Activated CD4-positive, alpha-beta T cell treated with anti-CD3 and anti-CD28 coated beads for 24 hours (primary cell): ENCODE measurements at places on chromosomes 6 and 20.
A peak's percentile ranks its signal among the peaks of the same experiment; 100 is the strongest.

GRCh38 chr6:18215436-18215835 is 48.9 kb downstream of the DEK start:
- DNase-seq: no peak

DNA sequence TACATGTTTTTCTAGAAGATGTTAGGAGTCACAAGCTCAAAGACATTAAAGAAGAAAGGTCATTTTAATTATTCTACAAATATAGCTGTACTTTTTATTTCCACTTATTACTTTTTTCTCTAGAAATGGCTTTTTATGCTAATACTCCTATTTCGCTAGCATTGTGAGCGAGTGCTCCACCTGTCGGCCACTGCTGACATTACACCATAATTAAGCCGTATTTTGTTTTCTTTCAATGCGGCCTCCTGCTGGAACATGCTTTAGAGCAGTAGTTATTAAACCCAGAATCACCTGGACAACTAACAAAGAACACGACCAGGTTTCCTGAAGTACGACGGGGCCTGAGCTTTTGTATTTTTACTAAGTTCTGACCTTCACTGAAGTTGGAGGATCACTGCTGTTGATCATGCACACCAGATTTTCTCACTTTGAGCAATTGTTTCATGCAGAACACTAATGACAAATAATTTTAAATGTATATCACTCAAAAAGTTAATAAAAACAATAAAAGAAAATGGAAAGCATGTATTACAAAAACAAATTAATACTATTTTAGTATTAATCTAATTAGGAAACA is 74.1 kb upstream of the PAK5 start:
- DNase-seq: peak; percentile 10

GRCh38 chr20:48205786-48206185 is 420.5 kb upstream of the SULF2 start:
- no peak for DNase-seq

GRCh38 chr6:2196079-2196679 is 49.2 kb downstream of the GMDS start:
- DNase-seq: no peak

DNA sequence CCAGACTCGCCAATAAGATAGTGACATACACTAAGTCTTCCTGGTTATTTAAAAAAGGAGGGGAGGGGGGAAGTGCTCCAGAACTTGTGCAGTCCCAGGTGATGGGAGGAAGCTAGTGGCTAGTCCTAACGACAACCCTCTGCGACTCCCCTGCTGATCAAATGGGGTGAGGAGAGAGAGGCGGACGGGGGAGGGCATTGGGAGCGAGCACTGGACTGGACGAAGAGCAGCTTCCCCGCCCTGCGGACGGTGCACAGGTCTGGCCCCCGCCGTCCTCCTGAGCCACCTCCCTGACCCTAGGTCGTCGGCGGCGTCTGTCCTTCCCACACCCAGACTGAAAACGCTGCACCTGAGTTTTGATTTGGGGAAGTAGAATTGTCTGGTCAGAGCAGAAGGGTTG is 2.2 kb upstream of the OLIG3 start:
- no peak for DNase-seq

DNA sequence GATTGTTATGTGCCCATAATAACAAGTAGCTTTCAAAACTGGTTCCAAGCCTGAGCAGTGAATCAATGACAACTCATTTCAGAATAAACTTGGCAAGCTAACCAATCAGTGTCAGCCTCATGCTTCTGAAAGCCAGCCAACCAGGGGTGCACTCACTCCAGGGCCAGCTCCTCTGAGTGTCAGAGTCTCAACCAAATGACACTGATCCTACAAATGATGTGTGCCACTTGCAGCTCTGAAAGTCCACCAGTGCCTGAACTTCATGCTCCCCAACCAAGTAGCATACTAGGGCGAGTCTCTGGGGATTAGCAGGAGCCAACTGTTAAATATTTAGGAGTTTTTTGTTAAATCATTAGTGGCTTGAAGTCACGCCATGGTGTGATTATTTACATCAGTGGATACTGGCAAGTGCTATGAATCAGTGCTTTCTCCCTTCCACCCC is 4.5 kb downstream of the IYD start:
- no peak for DNase-seq

DNA sequence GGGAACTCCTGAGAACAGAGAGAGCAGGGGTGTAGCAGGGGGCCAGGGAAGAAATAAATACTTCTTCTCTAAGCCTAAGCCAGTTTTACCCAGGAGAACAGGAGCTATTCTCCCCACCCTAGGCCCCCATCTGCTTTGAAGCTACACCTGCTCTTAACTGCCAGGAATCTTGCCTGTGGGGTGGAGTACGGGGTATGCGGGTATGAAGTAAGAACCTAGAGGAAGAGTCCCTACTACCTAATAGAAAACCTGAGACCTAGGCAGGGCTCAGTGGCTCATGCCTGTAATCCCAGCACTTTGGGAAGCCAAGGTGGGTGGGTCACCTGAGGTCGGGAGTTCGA is 1.5 kb downstream of the SLC29A1 start:
- DNase-seq: no peak

- peak; percentile 21 for DNase-seq
These were observed 6.5 kb downstream of the TGM6 start for GRCh38 chr20:2387180-2387577.

DNA sequence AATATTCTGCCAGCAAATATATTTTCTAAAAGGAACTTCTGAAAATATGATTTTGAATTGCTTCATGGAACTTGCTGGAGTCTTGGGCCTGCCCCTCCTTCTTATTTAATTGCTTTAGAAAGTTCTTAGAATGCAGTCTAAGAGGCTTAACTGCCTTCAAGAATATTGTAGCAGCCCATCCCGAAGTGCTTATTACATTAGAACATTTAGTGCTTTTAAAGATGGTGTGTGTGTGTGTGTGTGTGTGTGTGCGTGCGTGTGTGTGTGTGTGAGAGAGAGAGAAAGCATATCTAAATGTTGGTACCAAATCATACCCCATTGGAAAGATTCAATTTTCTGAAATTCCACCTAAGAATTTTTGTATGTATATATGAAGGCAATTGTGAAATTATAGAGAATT is 193.5 kb downstream of the SLC24A3 start:
- DNase-seq: no peak

DNA sequence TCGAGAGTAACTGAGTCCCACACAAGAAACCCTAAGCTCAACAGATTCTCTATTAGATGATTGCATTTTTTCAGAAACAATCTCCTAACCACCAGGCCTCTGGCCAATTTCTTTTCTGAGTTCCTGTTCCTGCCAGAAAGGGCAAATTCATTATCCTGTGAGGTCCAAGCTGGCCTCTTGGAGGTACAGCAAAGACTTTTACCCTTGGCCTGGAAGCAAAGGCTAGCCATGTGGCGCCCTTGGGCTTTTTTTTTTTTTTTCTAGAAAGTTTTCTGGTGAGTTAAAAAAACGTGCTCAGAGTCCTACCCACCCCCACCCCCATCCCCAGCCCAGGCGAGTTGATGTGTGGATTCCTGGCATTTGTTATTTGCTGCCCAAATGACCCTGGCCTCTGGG is 59.0 kb upstream of the EEF1A1 start:
- DNase-seq: no peak

DNA sequence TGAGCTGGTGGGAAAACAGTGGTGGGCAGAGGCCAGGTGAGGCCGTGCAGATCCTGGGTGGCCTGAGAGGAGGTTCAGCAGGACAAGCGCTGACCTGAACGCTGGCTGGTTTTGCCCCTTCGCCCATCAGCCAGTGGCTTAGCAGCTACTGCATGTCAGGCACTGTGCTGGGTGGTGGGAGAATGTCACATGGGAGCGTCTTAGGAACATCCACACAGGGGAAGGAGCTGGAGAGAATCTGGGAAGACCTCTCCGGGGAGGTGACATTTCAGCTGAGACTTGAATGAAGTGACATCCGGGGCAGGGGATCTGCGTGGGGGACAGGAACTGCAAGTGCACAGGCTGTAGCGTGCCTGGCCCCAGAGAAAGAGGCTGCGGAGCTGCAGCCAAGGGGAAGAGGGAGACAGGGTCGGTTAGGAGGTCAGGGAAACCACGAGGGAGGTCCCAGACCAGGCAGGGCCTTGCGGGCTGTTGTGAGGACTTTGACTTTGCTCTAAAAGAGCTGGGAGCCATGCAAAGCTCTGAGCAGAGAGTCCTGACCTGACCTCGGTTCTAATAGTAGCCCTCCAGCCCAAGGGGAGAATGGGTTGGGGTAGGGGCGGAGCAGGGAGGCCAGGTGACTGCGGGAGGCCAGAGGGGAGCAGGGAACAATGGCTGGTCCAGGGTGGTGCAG is 156.8 kb upstream of the PTPN1 start:
- no peak for DNase-seq

- no peak for DNase-seq
These were observed 58.7 kb downstream of the BCKDHB start for GRCh38 chr6:80165143-80165542.

- DNase-seq: no peak
These were observed 4.9 kb upstream of the ANKRD60 start for GRCh38 chr20:58233393-58233792.

DNA sequence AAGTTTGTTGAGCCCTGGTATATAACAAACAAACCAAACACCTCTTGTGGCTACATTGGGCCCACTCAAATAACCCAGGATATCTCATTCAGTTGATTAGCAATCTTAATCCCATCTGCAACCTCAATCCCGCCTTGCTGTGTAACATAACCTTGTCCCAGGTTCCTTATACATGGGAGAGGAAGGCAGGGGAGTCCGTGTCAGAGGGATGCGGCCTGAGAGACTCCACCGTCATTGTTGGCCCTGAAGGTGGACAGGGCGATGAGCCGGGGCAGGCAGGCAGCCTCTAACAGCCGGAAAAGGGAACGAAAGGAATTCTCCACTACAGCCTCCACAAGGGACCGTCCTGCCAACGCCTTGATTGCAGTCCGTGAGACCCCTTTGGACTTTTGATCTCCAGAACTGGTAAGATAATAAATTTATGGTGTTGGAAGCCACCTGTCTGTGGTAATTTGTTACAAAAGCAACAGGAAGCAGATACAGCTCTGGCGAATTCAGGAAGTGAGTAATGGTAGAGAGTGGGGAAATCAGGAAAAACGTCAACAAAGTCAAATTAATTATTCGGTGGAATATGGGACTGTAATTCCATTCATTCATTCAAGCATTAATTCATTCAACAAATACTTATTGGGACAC is 124.5 kb upstream of the SALL4 start:
- no peak for DNase-seq

DNA sequence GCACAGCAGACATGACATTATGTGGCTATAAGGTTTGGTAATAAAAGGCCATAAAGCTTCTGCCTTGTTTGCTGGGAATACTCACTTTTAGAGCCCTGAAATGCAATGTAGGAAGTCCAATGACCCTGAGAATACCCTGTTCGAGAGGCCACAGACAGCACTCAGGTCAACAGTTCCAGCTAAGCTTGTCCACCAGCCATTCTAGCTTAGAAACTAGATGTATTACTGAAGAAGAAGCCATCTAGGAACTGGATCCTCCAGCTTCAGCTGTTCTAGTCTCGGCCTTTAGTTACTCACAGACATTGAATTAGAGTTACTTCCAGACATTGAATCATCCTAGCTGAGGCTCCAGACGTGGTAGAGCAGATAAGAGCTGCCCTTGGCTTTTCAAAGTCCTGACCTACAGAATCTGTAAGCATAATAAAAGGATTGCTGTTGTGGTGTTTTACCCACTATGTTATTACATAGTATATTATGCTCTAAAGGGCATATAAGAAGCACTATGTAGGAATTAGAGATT is 84.9 kb downstream of the MMS22L start:
- no peak for DNase-seq

DNA sequence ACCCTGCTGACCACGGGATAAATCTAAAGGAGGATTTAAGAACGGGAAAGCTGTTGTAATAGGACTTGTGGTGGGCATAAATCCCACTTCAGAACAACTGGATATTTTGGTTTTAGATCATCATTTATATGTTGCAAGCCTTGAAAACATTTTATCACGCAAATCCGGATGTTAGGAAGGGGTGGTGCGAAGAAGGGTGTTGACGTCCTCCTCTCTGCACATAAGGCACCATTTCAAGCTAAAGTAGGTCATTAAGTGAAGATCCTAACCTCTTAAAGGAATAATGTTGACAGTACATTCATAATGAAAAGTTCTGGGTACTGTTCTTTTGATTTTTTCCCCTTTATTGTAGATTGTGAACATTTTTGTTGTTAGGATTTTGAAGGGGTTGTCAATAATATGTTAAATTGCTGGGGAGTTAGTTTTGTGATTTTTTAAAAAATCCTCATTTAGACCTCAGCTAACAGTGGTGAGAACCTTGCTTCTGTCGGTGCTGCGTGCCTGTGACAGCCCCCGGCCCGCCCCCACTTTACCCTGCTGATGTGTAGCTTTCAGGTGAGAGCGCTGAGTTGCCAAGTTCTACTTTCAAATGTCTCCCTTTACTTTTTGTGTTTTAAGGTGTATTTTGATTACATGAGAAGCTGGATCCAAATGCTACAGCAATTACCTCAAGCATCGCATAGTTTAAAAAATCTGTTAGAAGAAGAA is 88.8 kb downstream of the MAP3K4 start:
- no peak for DNase-seq

DNA sequence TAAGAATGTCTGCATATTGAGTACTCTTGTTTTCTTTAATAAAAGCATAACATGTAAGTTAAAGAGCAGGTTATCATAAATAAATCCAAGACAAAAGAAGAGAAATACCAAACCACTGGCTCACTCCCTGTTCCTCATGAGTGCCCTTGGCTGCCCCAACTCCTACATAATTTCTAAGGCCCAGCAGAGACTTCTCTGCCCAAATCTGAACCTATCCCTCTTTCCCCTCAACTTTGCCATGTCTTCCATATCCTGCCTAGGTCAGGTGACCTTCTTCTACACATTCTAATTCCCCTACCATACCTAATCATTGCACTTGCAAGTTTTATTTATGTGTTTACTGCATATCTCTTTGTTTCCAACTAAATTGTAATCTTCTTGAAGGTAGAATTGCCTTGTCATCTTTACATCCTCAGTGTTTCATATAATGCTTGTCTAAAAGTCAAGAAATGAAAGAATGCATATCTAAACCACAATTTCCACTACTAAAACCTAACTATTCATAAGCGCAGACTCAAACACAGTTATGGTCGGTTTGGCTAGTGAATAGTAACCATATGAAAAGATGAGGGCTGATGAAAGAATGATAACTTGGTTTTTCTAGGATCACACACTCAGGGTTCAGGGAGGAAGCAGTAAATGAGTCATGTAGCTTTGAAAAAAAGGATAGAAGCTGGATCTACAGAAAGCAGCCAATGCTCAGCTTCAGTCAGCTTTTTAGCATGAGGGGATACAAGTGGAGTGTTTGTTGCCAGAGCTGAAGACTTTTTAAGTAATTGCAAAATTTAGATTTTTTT is 53.3 kb upstream of the EYA4 start:
- no peak for DNase-seq

- DNase-seq: no peak
These were observed 292.1 kb downstream of the SOX4 start for GRCh38 chr6:21885532-21886114.

GRCh38 chr6:84455511-84456029 is 228.1 kb upstream of the CEP162 start:
- no peak for DNase-seq

DNA sequence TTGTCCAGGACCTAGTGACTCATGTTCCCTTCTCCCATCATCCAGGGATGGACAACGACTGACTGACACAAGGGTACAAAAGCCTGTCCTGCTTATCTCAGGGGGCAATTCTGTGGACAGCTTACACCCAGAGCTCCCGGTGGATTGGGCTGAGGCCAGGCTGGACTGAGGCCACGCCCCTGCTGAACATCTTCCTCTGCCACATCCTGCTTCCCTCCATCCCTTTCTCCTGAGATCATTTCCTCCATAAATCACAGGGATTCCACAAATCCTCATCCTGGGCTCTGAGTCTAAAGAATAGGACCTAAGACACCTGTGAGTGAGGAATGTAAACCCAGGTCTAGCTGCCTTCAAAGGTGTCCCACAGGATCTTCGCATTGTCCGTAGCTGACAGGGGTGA is 30.4 kb upstream of the RNF24 start:
- DNase-seq: no peak

- no peak for DNase-seq
These were observed 11.7 kb downstream of the FIG4 start for GRCh38 chr6:109702791-109703190.
